ENCODE measurements at places on chromosomes 1 and 21.

DNA sequence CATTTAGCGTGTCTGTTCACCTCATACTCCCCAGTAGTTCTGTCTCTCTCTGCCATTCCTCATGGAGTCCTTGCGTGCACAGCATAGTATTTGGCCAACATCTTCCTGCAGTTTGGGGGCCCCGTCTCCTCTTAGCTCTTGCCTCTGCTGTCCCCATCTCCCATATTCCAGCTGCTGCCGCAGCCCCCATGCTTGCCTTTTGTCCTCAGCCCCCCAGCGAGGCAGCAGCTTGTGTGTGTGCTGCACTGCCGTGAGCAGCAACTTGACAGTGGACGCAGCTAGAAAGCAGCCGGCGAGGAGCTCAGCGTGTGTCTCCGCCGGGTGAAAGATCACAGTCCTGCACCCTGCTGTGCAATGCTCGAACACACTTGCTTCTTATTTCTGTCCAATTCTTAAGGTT lies 164.2 kb upstream of the COL6A1 start:
- DNase-seq: no peak

DNA sequence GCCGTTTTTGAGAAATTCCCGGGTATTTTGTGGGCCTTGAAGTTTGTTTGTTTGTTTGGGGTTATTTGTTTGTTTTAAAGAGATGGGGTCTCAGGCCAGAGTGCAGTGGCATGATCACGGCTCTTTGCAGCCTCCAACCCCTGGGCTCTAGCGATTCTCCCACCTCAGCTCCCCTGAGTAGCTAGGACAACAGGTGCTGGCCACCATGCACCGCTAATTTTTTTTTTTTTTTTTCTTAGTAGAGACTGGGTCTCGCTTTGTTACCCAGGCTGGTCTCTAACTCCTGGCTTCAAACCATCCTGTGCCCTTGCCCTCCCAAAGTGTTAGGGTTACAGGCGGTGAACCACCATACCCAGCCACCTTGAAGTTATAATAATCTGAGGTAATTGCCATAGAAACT lies 2.0 kb downstream of the CHTOP start:
- DNase-seq: no peak

DNA sequence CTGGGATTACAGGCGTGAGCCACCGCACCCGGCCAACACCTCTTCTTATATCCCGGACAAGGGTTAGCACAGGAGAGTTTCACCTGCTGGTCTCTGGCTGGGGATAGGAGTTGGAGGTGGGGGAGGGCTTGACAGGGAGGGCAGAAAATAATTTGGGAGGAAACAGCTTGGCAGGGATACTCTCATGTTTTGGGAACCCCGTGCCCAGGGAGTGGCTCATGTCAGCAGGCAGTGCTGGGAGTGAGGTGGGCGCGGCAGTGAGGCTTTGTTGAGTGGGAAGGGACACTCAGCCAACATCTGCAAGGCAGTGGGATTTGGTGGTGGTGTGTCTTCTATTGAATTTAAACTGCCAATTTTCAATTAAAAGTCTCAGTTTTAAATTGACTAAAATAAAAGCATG lies 1.1 kb upstream of the THEM5 start:
- DNase-seq: no peak

DNA sequence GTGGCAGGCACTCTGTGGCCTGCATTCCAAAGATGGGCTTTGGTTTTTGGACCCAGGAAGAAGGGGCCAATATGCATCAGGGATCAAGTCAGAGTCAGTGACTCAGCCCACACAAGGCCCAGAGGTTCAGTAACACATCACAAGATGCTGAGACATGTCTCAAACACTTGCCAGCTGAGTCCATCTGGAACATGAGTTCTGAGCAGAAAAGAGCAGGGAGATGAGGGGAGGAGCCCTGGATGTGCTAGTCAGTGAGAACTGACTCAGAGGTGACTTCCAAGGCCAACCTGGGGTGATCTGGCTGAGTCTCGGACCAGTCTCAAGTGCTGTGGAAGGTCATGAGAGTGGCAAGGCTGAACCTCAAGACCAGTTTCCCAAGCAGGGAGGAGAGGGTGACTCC lies 150.1 kb downstream of the CDC7 start:
- no peak for DNase-seq

DNA sequence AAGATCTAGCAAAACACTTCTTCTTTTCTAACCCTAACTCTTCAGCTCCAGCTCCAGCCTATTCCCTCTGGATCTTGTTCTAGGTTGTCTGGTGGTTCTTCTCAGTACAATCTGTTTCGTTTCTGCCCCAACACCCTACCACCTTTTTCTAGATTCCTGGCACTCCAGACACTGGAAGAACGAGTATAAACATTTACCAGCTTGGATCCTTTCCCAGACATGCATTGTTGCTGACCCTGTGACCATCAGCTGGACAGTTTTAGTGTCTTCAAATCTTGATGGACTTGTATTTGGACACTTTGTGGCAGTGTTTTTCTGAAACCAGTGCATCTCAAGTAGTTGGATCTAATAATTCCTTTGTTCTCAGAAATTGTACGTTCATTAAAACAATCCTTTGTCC lies 30.6 kb upstream of the CACNA1E start:
- DNase-seq: no peak

DNA sequence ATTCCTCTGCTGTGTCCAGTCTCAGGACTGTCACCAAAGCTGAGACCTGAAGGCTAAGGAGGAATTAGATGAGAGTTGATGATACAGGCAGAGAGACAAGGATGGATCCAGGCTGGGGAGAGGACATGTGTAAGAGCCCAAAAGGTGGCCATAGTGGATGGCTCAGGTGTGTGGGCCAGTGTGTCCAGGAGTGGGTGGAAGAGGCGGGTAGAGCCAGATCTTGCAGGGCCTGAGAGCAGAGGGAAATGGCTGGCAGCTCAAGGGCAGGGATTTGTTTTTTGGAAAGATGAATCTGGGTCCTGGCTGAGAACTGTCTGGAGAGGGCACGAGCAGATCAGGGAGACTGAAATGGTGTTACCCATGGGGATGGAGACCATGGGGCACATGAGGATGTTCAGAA lies 38.1 kb downstream of the AZIN2 start:
- no peak for DNase-seq
